LNCaP clone FGC (cell line): ENCODE measurements at places on chromosomes 4 and X.
A peak's percentile ranks its signal among the peaks of the same experiment; 100 is the strongest.

GRCh38 chr4:31234494-31234893, 514.3 kb downstream of the PCDH7 start:
- DNase-seq = no peak

DNA sequence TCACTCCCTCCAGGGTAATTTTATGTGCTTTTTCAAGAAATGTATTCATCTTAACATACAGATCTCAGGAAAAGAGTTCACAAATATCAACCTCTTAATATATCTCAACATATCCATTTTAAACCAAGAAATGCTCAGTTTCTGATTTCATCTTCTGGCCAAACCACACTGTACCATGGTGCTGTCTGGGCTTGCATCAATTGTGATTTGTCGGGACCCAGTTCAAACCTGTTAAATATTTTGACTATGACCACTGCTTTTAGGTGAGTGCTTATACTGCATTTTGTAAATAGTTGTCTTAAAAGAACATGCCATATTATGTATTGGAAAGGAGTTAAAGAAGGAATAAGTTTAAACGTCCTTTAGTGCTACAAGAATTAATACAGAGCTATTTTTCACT, 352.1 kb downstream of the SPOCK3 start:
- no peak for DNase-seq

GRCh38 chr4:174582463-174582862, 60.2 kb upstream of the HPGD start:
- no peak for DNase-seq

GRCh38 chr4:83283181-83283580, 1.4 kb downstream of the COQ2 start:
- DNase-seq = no peak

DNA sequence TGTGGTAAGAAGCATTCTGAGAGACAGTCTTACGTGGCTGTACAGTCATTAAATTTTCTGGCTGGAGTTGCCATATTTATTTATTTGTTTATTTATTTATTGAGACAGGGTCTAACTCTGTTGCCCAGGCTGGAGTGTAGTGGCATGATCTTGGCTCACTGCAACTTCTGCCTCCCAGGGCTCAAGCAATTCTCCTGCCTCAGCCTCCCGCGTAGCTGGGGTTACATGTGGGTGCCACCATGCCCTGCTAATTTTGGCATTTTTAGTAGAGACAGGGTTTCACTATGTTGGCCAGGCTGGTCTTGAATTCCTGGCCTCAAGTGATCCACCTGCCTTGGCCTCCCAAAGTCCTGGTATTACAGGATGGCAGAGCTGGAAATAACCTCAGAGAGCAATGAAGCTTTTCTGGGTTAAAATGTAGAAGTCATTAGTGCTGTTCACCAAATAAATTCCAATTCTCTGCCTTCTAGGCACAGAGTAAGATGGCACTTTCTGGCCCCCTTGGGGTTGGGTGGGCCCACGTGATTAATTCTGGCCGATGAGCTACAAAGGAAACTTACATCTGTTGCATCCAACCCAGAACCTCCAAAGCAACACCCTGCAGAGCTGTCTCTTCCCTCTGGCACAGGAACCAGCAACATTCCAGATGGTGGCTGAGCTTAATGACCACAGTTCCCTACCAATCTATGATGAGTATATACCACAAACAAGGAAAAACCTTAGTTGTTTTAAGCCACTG, 4.5 kb downstream of the MRFAP1 start:
- no peak for DNase-seq

DNA sequence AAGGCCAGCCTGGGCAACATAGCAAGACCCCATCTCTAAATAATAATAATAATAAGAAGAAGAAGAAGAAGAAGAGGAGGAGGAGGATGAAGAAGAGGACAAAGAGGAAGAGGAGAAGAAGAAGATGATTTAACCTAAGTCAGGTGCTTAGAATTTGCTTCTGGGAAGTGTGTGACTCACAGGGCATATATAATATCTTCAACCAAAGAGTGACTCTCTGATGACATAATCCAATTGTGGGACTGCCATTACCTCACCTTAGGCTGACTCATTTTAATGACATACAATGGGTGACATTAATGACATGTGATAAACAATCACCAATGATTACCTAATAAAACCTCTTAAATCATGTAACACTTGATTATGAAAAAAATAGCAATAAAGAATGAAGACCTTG, 32.7 kb upstream of the MBTPS2 start:
- DNase-seq = no peak

- DNase-seq = no peak
Observed at GRCh38 chr4:8016527-8016926, 76.9 kb upstream of the AFAP1 start.

- no peak for DNase-seq
Observed at GRCh38 chr4:25892796-25893195, 21.2 kb upstream of the SMIM20 start.

DNA sequence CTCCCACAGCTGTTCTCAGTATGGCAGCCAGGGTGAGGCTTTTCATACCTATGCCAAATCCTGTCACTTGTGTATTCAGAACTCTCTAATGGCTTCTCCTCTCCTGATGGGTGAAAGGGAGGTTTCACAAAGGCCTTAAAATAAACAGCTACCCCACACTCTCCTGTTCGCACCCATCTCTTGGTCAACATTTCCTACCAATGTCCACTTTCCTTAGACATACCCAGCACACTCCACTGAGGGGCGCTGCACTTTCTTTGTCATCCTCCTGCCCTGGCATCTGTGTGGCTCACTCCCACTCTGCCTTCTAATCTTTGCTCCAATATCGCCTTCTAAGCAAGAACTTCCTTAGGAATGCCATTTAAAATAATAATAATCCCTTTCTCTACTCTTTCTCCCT, 313.3 kb downstream of the PPP3CA start:
- DNase-seq = no peak

- DNase-seq = no peak
Observed at GRCh38 chrX:24081661-24082154, 27.0 kb downstream of the EIF2S3 start.

DNA sequence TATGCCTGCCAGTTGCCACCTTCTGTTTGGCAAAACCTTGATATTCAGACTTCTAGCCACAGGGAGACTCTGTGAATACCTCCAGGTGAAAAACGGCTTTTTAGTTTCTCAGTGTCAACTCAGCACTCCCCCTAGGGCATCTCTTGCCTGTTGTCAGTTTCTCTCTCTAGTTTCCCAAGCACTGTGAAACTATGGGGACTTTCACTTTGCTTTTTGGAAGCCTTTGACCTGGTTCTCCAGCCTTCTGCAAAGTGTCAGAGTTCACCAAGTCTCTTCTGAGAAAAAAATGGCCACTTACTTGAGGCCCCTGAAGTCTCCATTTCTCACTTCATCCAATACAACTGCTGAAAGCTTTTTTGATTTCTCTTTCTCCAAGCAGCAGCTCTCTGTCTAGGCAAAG, 521.5 kb downstream of the INPP4B start:
- no peak for DNase-seq

DNA sequence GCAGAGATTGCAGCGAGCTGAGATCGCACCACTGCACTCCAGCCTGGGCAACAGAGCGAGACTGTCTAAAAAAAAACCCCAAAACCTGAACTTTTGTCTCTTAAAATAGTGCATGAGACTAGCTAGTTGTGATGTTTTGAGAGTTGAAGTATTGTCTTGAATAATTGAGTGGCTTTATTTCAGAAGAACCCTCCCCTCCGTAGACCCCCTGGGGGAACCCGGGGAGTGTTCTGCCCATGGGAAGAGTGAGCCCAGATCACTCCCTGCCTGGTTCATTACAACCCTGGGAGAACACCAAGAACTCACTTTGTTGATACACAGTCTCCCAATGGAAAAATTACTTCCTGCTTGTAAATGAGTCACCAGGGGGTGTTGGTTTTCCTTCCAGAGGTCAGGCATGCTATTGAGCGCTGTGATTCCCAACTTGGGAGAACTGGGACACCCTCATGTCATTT, 65.3 kb upstream of the SHISA3 start:
- DNase-seq = peak; percentile 61

GRCh38 chrX:71367396-71367795, 1.2 kb downstream of the TAF1 start:
- DNase-seq = no peak

DNA sequence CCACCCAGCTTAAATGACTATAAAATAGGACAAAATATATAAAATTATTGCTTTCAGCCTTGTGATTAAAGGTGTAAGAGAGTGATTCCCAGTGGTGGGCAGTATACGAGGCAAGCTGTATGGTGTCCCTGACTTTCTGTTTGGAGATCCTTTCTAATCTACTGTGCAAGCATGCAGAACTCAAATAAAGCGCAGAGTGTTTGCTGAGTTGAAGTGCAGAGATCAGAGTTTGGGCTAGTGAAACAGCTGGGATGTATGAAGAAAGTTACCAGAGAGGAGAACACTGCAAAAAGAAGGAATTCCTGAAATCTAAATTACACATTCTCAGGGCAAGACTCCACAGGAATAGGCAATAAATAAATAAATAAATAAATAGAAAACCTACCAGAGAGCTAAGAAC, 218.5 kb upstream of the TLL1 start:
- DNase-seq = no peak

DNA sequence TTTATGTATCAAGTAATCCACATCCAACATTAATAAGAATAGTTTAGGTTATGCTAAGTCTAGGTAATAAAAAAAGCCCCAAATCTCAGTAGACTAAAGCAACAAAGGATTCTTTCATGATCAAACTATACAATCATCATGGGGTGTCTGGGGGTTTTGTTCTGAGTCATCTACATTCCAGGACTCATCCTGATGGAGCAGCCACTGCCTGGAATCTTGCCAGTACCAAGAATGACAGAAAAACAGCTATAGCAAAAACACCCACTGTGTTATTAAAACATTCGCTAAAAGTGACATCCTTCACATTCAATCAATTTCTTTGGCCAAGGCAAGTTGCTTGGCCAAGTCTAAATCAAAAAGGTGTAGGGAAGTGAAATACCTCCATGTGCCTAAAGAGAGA, 3.9 kb upstream of the ARHGEF38 start:
- DNase-seq = no peak

DNA sequence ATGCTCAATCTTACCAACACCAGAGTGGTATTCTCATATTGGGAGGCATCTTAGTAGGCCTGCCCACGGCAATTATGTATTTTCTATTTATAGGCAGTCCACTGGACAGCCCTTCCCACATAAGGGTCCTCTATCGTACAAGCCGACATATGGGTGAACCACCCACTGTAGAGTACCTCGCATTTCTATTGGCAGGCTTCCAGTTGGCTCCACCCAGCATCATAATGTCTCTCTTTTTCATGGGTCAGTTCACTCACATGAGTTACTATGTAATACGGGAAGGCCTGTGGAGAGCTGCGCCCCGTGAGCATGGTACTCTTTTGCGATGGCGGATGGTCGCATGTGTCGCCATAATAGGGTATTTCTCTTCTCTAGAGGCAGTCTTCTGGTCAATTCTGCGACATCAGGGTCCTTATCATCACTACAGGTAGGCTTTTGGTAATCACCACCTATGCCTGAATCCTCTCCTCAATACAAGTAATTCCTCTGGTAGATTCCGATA, 29.4 kb upstream of the FOXR2 start:
- no peak for DNase-seq

DNA sequence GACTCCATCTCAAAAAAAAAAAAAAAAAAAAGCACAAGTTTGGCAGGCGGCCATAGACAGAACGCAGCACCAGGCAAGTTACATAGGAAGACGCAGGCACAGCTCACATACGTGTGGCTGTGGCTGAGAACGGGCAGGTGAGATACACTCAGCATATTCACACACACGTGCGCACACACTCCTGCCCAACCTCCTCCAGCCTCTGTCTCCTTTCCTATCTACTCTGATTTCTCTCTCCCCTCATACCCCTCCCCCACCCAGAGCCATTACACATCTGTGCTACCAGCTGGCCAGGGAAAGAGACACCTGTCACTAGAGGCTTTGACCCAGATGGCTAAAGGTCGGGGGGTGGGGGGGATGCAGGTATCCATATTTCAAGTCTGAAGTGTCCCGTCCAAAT, 2.2 kb upstream of the SLC38A5 start:
- no peak for DNase-seq

DNA sequence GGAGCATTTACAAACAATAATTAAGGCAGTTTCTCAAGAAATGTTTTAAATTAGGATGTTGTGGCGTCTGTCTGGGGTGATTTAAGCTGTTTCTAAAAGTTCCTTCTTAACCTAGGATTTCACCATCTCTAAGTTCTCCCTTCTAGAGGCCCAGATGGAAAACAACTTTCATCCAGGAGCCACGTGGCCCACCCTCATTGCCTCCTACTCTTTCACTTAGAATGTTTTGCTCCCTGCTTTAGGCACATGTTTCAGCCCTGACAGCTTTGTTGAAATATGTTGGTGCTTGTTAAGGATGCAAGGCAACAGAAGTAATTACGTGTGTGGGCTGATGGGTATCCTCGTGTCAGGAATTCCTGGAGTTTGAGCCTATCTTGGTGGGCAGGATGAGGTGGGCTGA, 131.3 kb downstream of the GUCY2F start:
- DNase-seq = no peak

DNA sequence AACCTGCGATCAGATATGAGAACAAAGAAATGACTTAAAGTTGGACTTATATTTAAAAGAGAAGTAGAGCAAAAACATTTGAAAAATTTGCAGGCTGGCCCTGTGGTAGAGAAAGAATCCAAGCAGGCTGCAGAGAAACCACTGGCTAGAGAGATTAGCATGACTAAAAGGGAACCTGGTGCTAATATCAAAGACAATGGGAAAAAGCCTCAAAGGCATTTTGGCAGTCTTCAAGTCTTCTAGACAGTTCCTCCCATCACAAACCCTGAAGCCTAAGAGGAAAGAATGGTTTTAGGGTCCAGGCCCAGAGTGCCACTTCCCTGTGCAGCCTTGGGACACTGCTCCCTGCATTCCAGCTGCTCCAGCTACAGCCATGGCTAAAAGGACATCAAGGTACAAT, 33.4 kb downstream of the KCTD8 start:
- no peak for DNase-seq
